ENCODE measurements at places on chromosomes 5 and 9.
A peak's percentile ranks its signal among the peaks of the same experiment; 100 is the strongest.

DNA sequence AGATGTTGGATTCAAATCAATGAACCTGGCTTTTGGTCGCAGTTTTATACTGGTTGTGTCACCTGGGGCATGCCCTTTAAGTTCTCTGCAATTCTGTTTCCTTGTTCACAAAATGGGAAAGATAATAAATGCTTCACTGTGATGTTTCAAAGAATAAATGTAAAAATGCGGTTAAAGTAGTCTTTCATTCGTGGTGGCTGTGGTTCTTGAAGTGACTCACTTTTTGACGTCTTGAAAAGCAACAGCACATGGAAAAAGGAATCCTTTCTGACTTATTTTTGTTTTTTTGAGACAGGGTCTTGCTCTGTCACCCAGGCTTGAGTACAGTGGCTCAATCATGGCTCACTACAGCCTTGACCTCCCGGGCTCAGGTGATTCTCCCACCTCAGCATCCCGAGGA is 88.4 kb upstream of the SLIT3 start:
- no peak for DNase-seq

GRCh38 chr5:76601470-76601869 is 21.7 kb downstream of the F2RL2 start:
- peak; percentile 68 for DNase-seq

GRCh38 chr5:17879276-17879675 is 245.0 kb downstream of the TAF11L14 start:
- no peak for DNase-seq

DNA sequence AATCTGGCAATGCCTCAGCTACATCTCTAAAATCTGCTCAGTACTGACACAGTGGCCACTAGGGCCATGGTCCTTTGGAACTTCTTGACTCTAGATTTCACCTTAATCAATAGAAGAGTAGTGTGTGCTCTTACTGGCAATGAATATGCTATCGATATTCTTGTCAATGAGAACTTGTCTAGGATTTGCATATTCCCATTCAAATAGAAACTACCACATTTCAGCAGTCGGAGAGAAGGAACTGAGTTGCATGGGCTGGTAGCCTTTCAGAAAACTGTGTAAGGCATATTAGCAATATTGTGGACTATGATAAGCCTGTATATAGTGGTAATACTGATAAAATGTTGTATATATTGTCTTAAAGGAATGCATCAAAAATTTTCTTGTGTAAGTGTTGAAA is 45.3 kb upstream of the NAA35 start:
- DNase-seq = no peak

GRCh38 chr9:76037587-76038225 is 147.2 kb downstream of the PCSK5 start:
- DNase-seq = no peak

- no peak for DNase-seq
Measured at GRCh38 chr9:108933231-108933717, 650 bp downstream of the ELP1 start.

DNA sequence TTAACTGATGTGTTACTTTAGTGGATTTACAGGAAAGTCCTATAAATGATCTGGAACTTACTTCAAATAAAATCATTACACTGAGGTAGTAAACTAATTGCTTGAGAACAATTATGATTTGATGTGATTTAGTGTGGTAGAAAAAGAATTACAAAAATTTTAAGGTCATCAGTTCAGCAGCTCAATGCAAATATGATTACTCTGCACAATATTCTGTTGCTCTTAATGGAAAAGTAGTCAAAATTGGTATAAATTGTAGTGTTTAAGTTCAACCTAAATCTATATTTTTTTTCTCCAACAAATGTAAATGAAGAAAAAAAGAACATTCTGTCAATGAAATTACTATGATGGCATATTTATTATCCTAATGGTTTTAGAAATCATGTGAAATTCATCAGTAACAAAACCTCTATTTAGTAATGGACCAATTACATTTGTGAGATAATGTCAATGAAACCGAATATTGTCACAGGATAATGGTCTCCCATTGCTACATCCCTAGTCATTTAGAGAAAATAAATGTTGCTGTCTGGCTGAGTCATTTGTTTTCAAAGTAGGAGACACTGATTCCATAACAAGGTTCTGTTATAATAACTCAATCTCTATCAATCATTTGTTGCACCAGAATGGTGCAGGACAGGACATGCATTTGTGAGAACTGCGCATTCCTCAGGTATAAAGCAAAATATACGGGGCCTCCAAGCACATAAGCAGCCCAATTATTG is 177.1 kb downstream of the NFIB start:
- DNase-seq = no peak

- DNase-seq = no peak
Measured at GRCh38 chr5:31924005-31924404, 250.1 kb downstream of the GOLPH3 start.

DNA sequence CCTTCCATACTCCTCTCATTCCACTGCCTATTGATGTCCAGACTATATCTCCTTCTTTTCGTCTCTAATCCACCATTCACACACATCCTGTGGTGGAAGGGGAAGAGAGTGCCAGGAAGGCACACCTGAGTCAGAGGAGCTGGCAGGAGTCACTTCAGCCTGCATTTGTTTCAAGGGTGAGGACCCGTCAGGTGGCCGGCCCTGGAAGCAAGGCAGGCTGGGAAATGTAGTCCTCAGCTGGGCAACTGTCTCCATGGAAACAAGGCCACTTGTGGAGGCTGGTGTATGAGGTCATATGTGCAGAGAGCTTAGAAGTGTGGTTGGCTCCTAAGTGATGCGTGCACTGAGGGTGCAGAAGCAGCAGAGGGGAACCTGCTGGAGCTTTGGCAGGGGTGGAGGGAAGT is 278.4 kb downstream of the NSG2 start:
- peak; percentile 8 for DNase-seq

- no peak for DNase-seq
Measured at GRCh38 chr5:52063186-52063585, 679.9 kb downstream of the ISL1 start.

GRCh38 chr5:131252824-131253171 is 11.1 kb upstream of the CDC42SE2 start:
- DNase-seq = peak; percentile 91

GRCh38 chr5:41748631-41749030 is 121.6 kb downstream of the OXCT1 start:
- DNase-seq = no peak

- no peak for DNase-seq
Measured at GRCh38 chr9:85151162-85151561, 481.6 kb downstream of the NTRK2 start.

DNA sequence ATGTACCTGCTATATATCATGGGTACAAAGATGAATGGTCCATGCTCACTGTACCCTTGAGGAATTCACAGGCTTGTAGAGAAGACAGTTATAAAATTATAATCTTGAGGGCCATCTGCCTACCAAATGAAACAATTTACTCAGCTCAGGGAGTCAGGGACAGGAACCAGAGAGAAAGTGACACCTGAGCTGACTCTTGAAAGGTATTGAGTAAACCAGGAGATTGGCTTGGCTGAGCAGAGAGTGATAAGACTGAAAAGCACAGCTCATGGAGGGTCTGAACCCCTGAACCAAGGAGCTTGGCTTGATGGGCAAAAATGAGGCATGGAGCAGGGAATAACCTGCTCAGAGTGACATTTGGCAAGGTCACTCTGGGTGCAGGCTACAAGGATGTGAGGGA is 147.3 kb downstream of the FAM114A2 start:
- DNase-seq = no peak

GRCh38 chr9:23581931-23582330 is 244.1 kb downstream of the ELAVL2 start:
- DNase-seq = peak; percentile 61

GRCh38 chr5:36717131-36717695 is 110.8 kb downstream of the SLC1A3 start:
- no peak for DNase-seq

DNA sequence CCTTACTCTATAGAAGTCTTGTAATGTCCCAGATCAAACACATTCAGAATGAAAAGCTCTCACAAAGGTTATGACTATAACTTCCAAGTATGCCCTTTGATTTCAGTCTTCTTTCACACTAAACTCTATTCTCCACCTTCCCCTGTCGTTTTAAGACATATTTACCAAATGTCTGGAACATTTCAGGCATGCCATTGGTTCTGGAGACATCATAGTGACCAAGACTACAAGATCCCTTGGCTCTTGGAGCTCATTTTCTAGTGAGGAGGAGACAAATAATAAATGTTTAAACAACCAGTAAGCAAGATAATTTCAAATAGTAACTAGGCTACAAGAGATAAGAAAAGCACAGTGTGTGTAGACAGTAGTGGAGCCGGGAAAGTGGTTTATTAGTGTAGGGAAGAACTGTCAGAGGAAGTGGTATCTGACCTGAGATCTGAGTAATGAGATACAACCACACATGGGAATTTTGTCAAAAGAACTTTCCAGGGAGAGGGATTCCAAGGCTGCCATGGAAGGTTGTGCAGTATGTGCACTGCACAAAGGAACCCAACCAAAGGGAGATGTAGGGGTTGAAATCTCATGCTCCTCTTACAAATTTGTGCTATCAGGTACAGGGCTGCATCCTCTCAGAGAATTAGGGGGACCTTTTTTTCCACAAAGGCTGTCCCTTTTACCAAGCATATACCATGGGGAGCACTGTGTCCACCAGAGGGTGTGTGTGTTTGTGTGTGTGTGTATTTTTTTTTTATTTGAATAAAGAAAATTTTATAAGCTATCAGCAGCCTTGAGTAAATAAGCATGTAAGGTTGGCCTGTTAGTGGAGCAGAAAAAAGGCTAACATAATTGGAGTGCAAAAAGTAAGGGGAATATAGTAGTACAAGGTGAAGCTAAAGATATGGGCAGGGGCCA is 1279.1 kb upstream of the WWC1 start:
- DNase-seq = no peak

- DNase-seq = no peak
Measured at GRCh38 chr5:21058289-21058688, 1070.3 kb upstream of the CDH18 start.

DNA sequence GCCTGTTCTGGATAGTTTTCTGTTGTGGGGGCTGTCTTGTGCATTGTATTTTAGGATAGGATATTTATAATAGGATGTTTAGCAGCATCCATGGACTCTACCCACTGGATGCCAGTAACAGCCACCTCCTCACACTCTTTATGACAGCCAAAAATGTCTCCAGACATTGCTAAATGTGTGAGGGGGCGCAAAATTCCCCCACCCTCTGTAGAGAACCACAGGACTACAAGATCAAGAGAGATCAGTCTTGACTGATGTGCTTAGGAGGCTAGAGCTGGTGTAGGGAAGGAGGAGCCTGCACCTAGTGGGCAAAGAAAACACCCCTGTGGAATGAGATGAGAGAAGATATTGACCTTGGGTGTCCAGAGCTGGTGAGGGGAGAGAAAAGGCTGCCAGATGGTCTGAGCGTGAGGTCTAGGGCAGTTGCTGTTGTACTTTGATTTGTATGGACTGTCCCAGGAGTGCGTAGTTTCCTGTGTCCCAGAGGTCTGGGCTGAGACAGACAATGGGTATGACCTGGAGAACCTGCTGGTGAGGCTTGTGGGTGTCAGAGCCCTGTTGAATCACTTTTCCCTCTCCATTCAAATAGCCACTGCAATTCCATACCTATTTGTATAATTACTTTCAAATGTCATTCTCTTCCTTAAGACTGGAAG is 16.3 kb downstream of the DAPK1 start:
- peak; percentile 42 for DNase-seq

GRCh38 chr9:859251-859650 is 17.8 kb downstream of the DMRT1 start:
- DNase-seq = no peak

- no peak for DNase-seq
Measured at GRCh38 chr5:44299394-44299793, 89.8 kb downstream of the FGF10 start.

DNA sequence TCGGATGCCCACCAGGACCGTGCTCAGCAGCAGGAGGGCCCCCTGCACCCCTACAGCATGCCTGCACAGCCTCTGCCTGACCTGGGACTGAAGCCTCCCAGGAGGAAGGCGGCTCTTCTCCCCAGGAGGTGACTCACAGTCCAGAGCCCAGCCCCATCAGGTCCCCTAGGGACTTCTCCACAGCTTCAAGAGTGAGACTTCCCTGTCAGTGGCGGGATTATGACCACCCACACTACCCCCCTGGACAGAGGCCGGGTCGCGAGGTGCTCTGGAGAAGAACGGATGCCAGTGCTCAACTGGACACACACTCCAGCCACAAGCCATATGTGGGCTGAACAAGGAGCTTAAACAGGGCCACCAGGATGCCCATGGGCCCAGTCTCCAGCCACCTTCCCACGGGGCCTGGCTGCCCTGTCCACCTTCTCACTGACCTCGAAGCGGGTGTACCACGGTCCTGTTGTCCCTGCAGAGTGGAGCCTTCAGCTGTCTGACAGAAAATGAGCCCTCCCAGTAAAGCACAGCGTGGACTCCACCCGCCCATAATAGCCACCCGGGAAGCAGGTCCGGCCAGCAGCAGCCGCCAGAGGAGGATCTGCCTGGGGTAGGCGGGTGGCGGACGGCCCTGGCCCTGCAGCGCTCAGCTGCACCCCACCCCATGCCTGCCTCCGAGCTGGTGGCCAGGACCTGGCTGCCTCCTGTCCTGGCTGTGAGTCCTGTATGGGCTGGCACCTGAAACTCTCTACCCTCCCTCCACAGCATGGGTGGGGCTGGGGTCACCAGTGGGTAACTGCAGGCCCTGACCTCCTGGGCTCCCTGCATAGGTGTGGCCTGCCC is 54.7 kb downstream of the SEMA4D start:
- DNase-seq = peak; percentile 47

GRCh38 chr5:10635257-10635866 is 71.5 kb downstream of the ANKRD33B start:
- peak; percentile 80 for DNase-seq

DNA sequence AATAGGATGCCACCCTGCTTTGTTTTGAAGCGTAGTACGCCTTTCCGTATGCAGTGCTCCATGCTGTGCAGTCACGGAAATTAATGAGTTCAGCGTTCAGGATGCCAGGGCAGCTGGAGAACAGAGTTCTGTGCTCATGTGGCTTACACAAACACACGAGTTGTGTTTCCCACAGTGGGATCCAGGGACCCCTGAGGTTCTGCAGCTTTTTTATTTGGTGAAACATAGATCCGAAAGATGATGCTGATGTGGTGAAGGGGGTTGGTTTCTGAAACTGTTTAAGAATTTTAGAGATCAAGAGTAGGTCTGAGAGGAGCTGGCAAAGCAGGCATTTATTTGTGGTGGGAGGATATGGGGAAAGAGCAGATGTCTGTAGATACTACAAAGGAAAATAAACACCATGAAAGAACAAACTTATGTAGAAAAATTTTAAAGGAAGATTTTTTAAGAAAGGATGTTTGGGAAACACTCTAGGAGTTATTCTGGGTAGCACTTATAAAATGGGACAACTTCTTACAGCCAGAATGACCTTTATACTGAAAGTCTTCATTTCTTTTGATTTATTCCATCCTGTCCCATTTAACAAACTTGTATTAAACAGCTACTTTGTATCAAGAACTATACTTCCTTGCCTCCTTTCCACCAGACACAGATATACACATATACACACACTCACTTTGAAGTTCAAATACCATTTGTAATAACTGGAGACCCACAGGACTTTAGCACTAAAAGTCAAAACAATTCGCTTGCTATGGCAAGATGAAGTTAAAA is 52.7 kb downstream of the ITGA1 start:
- DNase-seq = no peak

- DNase-seq = no peak
Measured at GRCh38 chr9:73741316-73741715, 589.7 kb downstream of the ANXA1 start.

Data from inflammatory macrophage treated with lipopolysaccharide for 4 hours (primary cell).